ENCODE measurements at places on chromosomes 3 and 15.
A peak's percentile ranks its signal among the peaks of the same experiment; 100 is the strongest.

DNA sequence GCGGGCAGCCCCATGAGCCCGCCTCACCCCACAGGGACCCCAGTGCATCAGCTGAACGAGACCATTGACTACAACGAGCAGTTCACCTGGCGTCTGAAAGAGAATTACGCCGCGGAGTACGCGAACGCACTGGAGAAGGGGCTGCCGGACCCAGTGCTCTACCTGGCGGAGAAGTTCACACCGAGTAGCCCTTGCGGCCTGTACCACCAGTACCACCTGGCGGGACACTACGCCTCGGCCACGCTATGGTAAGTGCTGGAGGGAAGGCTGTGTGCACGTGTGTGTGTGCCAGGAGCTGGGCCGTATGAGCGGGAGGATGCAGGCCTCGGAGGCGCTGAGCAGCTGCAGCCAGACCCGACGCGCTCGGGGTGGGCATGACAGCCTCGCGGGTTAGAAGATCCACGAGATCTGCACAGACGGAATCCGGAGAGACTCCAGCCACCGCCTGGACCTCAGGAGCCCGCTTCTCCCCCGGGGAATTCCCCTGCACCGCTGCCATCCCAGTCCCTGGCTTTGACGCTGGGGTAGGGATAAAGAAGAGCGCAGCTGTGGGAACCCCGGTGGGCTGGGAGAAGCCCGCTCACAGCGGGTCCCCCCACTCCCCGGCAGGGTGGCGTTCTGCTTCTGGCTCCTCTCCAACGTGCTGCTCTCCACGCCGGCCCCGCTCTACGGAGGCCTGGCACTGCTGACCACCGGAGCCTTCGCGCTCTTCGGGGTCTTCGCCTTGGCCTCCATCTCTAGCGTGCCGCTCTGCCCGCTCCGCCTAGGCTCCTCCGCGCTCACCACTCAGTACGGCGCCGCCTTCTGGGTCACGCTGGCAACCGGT is 2.6 kb downstream of the DUOXA2 start:
- peak; percentile 52 for DNase-seq

- DNase-seq, result peak; percentile 87
These were observed 23.5 kb upstream of the CLN6 start for GRCh38 chr15:68252925-68253534.

- DNase-seq, result no peak
These were observed 124.9 kb downstream of the LRRK1 start for GRCh38 chr15:101043911-101044624.

- DNase-seq, result peak; percentile 19
These were observed 782.2 kb downstream of the VGLL3 start for GRCh38 chr3:86208772-86209171.

DNA sequence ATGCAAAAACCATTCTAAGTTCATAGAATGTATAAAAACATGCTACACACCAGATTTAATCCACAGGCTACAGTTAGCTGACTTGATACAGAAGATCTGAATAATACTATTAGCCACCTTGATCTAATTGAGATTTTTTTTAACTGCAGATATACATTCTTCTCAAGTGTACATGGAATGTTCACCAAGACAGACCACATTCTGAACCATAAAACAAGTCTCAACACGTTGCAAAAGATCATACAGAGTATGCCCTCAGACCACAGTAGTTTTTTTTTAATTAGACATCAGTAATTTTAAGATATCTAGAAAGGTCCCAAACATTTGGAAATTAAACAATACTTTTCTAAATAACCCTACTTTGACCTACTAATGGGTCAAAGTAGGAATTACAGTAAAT is 83.3 kb downstream of the FGF7 start:
- DNase-seq, result no peak

- DNase-seq, result no peak
These were observed 14.5 kb upstream of the PRKCI start for GRCh38 chr3:170207717-170208116.

GRCh38 chr15:89330881-89331595 is 3.6 kb downstream of the POLG start:
- no peak for DNase-seq

DNA sequence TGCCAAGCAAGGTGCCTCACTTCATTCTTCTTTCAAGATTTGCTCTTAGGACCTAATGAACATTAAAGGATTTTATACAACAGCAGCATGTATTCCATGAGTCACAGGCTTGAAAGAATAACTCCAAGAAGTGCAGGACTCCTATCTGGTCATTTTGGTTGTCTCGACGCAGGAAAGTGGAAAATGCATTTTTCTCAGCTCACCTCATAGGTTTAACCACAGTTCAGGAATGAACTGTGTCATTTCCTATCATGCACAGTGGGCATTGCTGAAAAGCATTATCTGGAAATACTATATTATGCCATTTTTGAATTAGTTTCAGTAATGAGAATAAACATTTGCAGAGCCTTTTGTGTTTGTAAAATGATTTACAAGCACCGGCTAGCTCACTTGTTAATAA is 98.7 kb upstream of the BFSP2 start:
- DNase-seq, result no peak

- DNase-seq, result peak; percentile 52
These were observed 106.2 kb downstream of the HERC1 start for GRCh38 chr15:63727542-63727941.
